ENCODE measurements at places on chromosomes 12 and 14.

DNA sequence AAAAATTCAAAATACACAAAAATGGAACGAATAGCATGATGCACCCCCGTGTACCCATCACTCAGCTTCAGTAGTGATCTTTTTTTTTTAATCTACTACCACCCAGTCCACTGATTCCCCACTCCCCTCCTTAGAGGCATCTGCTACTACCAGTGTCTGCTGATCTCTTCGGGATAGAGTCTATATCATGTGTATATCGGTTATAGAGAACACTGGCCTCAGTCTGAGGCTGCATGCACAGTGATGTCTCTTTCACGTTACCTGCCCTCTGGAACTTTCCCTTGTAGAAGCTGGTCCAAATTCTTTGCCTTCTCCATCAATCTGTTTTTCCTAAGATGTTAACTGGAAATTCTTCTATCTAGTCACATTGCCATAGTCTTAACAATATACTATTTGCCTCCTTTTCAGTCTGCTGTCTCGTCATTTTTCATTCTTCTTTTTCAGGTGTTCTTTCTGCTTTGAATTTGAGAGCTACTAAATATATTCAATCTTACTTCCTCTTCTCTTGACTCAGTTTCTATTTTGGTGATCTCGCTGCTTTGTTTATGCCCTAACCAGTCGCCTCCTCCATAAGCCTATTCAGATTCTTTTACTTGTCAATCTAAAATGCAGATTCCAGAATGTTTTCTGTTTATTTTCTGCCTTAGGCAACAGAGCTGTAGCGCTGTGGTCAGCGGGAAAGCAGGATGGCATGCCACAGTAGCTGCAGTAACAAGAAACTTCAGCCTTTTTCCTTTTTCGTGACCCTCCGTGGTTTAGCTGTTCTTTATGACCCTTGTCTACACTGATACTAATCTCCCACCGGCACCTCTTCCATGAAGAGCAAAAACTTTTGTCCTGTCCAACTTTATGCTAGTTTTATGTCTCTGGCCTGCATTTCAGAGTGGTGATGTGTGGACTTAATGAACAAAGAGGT is 67.0 kb downstream of the FBXW8 start:
- no peak for DNase-seq

DNA sequence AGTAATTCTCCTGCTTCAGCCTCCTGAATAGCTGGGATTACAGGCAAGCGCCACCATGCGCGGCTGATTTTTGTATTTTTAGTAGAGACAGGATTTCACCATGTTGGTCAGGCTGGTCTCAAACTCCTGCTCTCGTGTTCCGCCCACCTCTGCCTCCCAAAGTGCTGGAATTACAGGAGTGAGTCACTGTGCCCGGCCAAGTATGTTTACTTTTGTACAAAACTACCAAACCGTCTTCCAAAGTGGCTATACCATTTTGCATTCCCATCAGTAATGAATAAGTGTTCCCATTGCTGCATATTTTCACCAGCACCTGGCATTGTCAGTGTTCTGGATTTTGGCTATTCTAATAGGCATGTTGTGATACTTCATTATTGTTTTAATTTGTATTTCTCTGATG is 8.4 kb upstream of the KRT6A start:
- DNase-seq: no peak

DNA sequence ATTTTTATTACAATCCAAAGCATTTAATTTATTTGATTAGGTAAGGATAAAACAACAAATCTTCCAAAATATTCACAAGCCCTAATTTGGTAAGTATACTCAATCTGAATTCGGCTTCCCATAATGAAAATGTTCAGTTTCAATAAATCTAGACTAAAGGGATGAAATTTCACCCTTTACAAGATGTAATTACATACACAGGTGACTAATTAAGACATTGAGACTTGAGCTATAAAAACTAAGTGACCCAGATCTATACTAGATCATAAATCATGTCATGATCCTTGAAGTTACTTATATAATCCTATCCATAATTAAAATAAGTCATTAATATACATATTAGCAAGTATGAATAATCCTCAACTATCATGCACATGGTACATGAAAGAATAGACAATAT is 36.6 kb downstream of the LRP6 start:
- no peak for DNase-seq

DNA sequence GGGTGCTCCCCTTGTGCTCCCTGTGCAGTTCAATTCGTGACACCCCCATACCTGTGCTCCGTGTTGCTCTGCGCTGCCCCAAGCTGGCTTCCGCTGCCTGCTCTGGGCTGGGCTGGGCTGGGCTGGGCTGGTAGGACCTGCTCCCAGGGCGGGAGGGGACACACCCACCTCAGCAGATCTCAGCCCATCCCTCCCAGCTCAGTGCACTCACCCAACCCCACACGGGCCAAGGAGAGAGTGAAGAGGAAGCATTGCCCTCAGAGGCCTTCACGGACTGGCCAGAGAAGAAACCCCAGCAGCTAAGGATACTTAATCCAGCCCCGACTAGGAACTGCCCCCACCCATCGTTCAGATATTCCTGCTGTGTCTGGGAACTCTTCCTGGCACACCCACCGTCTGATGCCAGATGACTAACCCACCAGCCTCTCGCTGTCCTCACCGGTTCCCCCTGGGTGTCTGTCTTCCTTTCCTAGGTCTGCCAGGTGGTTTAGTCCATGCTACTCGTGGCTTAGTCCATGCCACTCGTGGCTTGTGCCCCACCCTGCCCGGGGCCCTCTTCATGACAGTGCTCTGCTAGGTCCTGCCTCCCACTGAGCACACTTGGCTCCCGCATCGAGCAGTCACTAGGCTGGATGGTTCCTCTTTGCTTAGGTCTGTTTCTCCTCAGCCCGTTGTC is at the start of gene LPAR5:
Gene LPAR5, minus strand, starts transcription at position 104 of the 676 bp plus-strand sequence. CDS start 14,711 bp downstream, outside the sequence.
- DNase-seq: peak; percentile 85

DNA sequence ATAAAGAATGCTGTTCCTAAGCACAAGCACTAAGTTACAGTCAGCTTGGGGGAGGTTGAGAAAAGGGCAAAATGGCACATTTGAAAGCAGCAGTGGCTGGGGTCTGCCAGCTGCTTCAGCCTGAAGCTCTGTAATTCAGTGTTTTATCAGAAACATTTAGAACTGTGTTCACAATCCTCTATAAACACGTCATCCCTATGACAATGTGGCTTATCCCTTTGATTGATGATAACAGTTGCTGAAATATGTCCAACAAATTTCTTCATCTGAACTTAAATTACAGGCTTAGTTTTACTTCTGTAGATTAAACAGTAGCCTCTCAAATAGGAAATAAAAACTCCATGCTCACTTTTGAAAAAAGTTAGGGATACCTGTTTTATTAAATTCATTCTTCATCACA is 108.8 kb downstream of the VEZT start:
- no peak for DNase-seq

DNA sequence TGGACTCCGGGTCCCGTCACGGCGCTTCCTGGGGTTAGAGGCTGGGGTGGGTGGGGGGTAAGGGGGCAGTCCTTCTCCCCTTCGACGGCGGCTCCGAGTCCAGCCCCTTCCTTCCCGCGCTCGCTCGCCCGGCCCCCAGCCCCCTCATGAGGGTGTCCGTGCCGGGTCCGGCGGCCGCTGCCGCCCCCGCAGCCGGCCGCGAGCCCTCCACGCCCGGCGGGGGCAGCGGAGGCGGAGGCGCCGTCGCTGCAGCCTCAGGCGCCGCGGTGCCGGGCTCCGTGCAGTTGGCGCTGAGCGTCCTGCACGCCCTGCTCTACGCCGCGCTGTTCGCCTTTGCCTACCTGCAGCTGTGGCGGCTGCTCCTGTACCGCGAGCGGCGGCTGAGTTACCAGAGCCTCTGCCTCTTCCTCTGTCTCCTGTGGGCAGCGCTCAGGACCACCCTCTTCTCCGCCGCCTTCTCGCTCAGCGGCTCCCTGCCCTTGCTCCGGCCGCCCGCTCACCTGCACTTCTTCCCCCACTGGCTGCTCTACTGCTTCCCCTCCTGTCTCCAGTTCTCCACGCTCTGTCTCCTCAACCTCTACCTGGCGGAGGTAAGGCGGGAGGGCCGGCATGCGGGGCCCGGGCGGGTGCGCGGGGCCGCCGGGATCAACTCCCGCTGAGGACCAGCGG is 500 bp downstream of the GPR137C start:
- DNase-seq: no peak

GRCh38 chr14:66972469-66972868 is 216.8 kb upstream of the GARIN2 start:
- DNase-seq: no peak

GRCh38 chr14:20455355-20456300 is 602 bp downstream of the APEX1 start:
- peak; percentile 66 for DNase-seq

DNA sequence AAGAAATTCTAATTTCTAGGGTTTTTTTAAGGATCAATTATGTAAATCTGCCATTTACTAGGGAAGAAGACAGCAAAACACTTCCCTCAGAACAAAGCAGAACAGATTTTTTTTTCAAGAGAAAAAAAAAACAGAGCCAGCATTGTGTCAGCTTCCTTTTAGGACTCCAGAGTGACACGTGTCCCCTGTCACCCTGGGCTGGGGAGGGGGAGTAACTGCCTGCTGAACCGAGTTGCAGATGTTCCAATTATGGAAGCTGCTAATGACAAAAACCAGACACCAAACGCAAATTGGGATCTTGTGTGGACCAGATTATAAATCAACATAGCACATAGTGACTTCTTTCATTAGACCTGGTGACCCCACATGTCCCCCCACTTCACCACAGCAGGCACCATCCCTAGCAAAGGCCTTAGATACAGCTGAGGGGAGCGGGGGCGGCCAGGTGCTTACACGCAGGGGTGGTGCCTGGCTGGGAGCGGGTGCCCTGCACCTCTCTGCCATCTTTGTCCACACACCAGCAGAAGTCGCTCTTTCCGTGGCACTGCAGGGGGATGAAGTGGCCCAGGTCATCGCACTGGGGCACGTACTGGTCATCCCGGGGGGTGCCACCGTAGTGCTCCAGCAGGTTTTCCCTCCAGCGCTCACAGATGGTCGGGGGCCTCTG is 25.4 kb downstream of the RTRAF start:
- DNase-seq: no peak

GRCh38 chr12:26746121-26746714 is 86.8 kb downstream of the ITPR2 start:
- DNase-seq: peak; percentile 54

GRCh38 chr12:5333096-5333495 is 98.8 kb upstream of the NTF3 start:
- no peak for DNase-seq

- no peak for DNase-seq
Observed at GRCh38 chr14:105315941-105316576, 1.5 kb downstream of the PACS2 start.

DNA sequence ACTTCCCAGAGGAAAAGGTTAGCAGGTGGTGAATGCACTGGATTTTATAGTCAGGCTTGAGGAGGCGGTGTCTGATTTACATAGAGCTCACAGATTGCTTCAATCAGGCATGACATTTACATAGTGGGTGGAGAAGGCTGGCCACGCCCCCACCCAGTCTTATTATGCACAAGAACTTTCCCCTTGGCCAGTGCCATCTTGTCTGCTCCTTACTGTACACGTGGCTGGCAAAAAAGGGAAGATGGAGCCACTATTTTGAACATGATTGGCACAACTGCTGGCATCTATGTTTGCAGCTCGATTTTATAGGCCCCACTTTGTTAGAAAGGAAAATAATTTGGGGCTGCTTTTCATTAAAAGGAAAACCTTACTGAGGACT is 10.9 kb upstream of the LGMN start:
- no peak for DNase-seq

- DNase-seq: no peak
Observed at GRCh38 chr12:88909510-88909909, 329.2 kb upstream of the KITLG start.

- no peak for DNase-seq
Observed at GRCh38 chr14:58395562-58395811, 243 bp upstream of the TOMM20L start.

- DNase-seq: no peak
Observed at GRCh38 chr14:63362389-63362819, 43.7 kb upstream of the GPHB5 start.

- no peak for DNase-seq
Observed at GRCh38 chr12:76518699-76519098, 40.9 kb downstream of the OSBPL8 start.

DNA sequence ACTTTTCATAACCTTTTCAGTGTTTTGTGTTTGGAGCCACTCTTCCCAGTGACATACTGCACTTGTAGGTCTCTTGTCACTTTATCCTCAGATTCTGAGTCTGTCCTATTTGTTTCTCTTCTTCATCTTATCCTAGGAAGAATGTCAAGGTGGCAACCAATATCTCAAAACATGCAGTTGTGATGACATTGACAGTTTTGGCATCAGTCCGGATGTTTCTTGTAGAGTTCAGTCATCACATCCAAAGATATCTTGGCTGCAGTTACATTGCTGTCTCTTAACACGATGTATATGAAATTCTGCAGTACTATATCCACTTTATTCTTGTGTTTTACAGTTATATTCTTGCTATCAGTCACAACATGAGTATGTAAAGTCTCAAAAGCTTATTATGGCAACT is 6.4 kb downstream of the ADIPOR2 start:
- no peak for DNase-seq

DNA sequence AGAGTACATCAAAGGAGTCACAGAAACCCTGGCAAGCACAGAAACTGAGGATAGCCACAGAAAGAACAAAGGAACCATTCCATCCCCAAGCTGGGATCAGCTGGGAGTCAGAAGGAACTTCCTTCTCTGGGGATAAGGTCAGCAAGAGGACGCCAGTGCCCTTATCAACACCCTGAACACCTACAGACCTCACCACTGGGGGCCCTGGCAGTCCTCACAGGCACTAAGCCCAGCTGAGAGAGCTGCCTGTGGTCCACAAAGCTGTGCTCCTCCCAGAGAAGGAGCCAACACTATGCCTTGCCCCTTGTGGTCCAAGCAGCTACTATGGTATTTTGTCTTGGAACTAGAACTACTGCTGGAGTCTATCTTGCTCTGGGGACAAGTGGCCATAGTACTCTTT is 171.1 kb upstream of the CCDC196 start:
- DNase-seq: no peak

DNA sequence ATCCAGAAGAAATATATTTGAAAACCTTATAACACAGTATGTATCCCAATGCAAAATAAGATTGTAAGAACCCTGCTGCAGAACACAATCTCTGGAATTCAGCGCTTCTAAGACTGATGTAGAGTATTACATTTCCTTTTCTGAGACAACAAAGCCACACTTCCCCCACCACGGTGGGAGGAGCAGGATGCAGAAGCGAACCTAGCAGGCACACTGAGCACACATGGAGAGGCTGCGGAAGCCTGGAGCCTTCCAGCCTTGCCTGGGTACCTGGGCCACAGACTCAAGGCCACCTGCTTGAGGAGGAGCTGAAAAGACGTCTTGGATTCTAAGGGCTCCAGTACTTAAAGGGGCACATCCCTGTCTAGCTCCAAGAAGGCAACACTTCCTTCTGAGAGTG is 46.4 kb downstream of the TCHP start:
- DNase-seq: no peak

- no peak for DNase-seq
Observed at GRCh38 chr12:114846771-114847170, 162.8 kb upstream of the TBX3 start.

DNA sequence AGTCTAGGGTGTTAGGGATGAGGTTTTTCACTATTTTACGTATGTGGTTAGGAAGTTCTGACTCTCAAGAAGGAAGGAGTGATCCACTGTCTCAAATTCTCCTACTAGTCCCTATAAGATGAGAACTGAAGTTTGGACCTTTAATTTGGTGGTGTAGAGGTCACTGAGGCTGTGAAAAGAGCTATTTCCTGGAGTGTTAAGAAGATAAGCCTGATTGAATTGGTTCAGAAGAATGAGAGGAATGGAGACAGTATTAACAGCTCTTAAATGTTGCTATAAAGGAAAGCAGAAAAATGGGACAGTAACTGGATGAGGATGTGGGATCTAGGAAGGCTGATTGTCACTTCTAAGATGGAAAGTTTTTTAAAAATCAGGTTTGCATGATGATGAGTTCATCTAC is 57.6 kb downstream of the CNTN1 start:
- DNase-seq: no peak

GRCh38 chr14:67411820-67412421 is at the start of gene PLEK2:
Gene PLEK2 (minus strand): TSS chr14:67412165. CDS start chr14:67412059, 106 bp downstream.
- DNase-seq: peak; percentile 80
